T-helper 1 cell (primary cell): ENCODE measurements at places on chromosomes 1 and 21.

DNA sequence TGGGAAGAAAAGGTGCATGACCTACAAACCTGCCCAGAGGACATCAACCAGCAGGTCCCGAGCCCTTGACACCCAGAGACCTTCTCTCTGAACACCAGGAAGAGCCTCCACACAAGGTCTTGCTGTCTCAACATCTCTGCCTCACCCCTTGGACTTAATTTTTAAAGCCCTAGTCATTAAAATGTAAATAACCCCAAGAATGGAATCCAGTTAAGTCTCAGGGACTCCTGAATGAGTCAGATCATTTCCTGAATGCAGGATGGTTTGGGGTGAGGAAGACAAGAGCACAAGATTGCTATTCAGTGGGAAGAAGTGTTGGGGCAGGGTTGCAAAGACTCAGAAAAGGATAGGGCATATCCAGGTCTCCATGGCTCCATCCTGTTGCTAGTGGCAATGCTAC, 17.8 kb upstream of the GRIK3 start:
- DNase-seq, result no peak

GRCh38 chr1:37017720-37018119, 16.6 kb downstream of the GRIK3 start:
- no peak for DNase-seq

DNA sequence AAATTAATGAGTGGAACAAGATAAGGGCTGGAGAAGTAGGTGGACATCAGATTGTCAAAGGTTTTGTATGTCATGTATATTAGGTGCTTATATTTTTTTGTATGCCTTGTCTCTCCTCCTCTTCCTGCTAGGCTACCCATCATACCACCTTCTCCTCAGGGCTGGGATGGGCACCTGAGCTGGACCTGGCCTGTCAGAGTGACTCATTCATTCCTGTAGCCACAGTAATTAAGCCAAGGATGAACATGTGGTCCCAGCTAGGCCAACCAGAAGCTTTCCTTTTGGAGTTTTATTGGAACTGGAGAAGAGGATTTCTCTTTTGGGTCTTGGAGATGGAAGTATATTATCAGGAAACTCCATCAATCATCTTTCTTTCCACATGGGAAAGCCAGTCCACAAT, 21.2 kb downstream of the PTGS2 start:
- DNase-seq, result no peak

DNA sequence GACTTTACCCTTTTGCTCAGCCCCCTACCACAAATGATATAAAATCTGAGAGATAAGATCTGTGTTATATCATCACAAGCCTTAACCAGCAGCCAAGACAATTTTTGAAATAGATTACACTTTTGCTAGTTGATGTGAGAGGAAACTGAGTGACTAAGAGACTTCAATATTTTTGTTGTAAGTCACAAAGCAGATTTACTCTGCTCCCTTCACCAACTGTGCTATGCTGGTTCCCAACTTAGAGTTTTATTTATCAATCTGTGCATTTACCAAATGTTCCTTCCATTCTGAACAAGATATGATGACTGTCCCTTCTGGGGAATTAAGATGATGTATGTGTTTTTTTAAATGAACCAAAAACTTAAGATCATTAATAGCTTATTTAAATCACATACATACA, 12.1 kb upstream of the GRIK1 start:
- DNase-seq, result no peak

DNA sequence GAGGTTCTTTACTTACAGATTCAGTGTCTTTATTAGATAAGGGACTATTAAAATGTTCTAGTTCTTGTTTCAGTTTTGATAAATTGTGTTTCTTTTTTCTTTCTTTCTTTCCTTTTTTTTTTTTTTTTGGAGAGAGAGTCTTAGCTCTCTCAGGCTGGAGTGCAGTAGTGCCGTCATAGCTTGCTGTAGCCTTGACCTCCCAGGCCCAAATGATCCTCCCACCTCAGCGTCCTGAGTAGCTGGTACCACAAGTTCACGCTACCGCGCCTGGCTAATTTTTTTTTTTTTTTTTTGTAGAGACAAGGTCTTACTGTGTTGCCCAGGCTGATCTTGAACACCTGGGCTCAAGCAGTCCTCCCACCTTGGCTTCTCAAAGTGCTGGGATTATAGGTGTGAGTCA, 76.6 kb downstream of the TMEM200B start:
- no peak for DNase-seq

DNA sequence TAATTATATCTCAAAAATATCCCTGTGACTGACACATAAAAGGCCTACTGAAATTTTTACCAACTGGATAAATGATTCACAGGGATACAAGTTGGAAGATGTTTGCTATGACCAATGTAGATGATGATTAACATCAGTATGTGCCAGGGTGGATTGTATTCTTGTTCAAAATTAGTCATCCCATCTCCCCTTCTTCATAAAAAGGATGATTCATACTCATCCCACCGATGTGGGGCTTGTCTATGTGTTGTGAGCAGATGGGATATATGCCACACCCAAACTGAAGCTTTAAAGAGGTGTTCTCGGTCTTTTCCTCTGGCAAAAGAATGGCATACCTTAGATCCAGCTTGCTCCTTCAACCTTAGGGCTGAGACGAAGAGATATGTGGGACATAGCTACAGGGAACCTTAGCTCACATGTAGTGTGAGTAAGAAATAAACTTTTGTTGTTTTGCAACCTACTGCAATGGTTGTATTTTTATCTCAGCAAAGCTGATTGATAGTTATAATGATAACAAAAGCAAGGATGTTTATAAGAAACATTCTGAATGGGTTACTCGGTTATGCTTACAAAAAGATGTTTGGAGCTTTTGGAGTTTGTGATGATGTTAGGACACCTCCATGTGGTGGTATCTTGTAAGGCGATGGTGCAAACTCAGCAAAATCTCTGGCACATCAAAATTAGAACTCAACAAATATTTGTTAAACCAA, 29.4 kb downstream of the SPATA17 start:
- DNase-seq, result no peak

DNA sequence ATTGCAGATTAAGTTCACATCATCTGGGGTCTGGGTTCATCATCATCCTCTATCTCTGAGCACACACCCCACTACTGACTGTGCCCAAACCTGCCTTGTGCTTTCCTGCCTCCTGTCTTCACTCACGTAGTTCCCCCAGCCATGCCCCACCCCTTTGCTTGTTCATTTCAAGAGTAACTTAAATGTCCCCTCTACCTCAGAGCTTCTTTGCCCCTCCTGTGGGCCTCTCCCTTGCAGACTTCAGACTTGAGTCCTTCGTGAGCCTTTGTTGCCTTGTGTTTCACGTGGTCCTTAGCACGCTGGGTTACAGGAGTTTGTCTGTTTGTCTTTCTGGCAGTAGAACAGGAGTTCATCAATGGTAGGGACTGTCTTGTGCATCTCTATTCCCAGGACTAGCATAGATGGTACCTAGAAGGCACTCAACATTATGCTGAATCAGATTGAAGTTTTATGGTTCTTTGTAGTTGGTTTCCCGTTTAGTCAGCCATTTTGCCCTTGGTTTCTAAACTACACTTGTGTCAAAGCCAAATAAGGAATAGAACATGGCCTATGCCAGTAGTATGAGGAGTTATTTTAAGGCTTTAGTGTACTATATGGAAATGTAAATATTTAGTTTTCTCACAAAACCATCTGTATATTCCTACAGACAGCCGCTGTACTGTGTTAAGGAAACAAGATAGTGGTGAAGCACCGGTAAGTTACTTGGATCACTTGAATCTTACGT, 86.2 kb downstream of the TTC3 start:
- no peak for DNase-seq

DNA sequence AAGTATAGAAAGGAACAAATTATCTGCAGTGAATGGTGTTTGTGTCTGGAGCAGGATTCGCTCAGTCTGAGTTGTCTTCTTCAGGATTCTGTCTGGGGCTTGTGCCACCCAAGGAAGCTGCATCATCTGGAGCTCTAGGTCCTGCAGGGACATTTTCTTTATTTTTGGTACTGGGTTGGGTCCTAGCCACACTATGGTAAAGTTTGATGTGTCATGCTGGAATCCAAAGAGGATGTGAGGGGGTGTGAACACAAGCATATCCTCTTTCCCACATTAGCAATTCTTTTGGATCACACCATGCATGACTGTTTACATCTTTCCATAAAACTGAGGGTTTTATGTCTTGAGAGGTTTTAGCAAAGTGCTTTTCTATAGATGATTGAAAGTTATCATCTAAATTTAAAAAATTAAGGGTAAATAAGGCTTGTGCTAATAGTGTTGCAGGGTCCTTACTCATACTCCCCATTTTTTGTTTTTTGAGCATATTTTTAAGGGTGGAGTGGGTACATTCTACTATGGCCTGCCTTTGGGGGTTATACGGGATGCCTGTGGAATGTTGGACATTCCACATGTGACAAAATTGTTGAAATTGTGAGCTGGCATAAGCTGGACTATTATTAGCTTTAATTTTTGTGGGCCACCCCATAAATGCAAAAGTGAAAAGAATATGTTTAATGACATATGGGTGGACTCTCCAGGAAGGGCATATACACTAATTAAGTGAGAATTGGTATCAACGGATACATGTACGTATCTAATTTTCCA, 152.0 kb upstream of the HMCN1 start:
- DNase-seq, result no peak
